ENCODE measurements at places on chromosomes 2 and 18.

GRCh38 chr2:216557413-216557812 lies 58.8 kb downstream of the RPL37A start:
- no peak for DNase-seq

GRCh38 chr2:104254017-104254416 lies 599.9 kb upstream of the POU3F3 start:
- no peak for DNase-seq

DNA sequence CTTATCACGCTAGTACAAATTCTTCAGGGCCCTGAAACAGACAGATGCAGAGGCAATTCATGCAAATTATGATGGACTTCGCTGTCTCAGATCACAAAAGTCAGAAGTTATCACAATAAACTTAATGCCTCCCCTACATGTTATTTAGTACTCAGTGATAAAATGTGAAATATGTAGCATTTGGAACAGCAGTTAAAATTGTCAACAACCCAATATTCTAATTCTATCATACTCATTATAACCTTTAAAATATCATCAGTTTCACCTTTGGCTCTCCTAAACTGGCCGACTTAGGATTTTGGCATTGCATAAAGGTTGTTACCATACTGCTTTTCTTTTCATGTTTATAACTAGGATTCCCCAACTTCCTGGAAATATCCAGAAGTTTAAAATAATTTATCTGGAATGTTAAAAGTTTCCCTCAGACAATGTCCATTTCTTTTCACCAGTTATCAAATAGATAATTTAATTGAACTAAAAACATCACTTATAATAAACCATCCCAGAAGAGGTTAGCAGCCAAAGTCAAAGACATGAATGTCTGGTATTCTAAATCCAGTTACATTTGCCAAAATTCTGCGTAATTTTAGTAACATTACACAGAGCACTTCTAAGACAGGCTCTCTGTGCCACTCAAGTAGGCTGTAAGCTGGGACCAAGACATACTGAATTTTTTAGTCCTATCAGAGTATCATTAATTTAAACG lies 239.8 kb downstream of the RBM43 start:
- DNase-seq = no peak

- DNase-seq = no peak
Measured at GRCh38 chr2:142873831-142874287, 3.6 kb upstream of the KYNU start.

GRCh38 chr2:201808027-201808426 lies 1.7 kb downstream of the CDK15 start:
- DNase-seq = no peak

GRCh38 chr2:224157655-224158054 lies 118.6 kb upstream of the SERPINE2 start:
- DNase-seq = no peak

DNA sequence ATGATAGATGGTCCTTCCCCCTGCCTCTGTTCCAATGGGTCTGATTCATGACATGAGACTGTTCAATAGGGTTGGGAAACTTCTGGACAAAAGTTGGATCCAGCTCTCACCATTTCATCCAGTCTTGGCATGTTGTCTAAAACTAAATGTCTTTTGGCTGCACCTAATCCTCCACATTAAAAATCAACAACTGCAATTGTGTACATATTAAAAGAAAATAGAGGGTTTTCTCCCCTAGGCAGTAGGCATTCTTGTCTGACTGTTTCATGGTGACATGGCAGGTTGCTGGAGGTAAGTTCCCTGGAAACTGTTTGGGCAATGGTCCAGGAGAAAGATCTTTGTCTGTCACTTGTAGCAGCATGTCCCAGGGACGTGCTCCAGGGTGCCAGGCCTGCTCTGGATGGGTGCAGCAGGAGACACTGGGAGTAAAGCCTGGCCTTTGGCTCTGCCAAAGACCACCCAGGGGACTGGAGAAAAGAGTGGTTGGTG lies 135.8 kb downstream of the TCF4 start:
- DNase-seq = peak; percentile 35

DNA sequence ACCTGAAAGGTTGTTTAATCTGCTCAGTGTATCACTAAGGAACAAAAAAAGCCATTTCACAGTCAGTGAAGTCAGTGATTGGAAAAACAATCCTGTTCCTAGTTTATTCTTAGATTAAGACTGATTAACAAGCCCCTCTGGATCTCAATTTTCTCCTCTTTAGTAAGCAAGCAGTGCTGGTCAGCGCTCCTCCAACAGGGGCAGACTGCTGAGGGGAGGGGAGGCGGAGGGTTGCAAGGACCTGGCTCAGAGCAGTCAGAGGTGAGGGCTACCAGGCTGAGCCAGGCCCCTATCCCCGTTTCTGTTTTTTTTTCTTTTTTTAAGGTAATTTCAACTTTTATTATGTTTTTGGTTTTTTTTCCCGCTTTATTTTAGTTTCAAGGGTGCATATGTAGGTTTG lies 24.7 kb upstream of the KCNS3 start:
- no peak for DNase-seq

DNA sequence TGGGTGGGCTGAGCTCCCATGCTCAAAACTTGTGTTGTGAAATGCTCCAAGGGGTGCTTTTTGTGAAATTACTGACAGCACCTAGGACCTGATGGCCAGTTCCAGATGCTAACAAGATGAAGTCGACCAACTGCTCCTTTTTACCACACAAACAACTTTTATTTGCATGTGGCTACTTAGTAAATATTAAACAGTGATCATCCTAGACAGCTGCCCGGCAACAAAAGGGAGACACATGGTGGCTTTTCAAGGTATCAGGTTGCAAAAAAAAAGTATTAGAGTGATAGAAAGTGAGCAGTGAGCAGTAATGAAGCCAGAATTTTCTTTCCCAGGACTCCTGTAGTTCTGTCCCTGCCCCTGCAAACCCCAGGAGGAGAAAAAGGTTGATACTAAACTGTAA lies 118.5 kb downstream of the RPIA start:
- no peak for DNase-seq

- peak; percentile 41 for DNase-seq
Measured at GRCh38 chr2:192035731-192036442, 158.8 kb downstream of the TMEFF2 start.

DNA sequence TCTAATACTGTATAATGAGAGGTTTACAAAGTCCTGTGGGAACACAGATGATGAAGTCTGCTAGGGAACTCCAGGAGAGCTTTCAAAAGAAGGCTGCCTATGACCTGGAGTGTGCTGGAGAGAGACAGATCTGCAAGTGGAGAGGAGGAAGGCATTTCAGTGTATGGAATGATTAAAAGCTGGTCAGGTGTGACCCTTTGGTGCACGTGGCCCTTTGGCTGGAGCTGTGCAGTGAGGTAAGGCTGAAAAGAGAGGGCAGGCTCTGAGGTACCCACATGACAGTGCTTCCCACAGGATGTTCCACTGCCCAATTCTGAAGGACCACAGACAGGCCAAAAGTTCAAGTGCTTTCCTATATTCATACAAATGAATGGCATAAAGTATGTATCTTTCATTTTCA lies 157.1 kb downstream of the DYM start:
- no peak for DNase-seq

Measured in stromal cell of bone marrow (primary cell).